ENCODE measurements at places on chromosomes 1 and 21. TPM values are rescaled to one million over a fixed set of nuclear protein-coding genes. Genes with fewer than 3 reads are reported as not detected.

Gene LRRC71
- total RNA-seq: not detected

Gene ABCA4
- 0.15 TPM for total RNA-seq

Gene POTED
- not detected for total RNA-seq

Gene NECTIN4
- total RNA-seq: not detected

Gene C1orf94
- total RNA-seq: 4.0 TPM

Gene VHLL
- total RNA-seq: not detected

Gene OTUD3
- total RNA-seq: 3.5 TPM

Gene EDARADD
- total RNA-seq: 1.2 TPM

Gene C1orf87
- total RNA-seq: not detected

Gene NCSTN
- total RNA-seq: 135 TPM

Gene CLDN17
- total RNA-seq: not detected

Gene PBX1
- 20.1 TPM for total RNA-seq

Gene TTC24
- not detected for total RNA-seq

Gene CD247
- not detected for total RNA-seq

Gene OR10J5
- not detected for total RNA-seq

Gene FMO2
- not detected for total RNA-seq

Gene SEC22B
- 67.0 TPM for total RNA-seq

Gene TFF2
- total RNA-seq: 0.30 TPM

Gene WNT2B
- total RNA-seq: under 0.01 TPM

Gene TMEM52
- total RNA-seq: not detected

Gene RABGGTB
- total RNA-seq: 67.4 TPM

Gene FAM43B
- 3.5 TPM for total RNA-seq

Gene KRTAP19-3
- not detected for total RNA-seq

Gene FNDC5
- total RNA-seq: 0.49 TPM

Gene MAP1LC3C
- total RNA-seq: not detected

Gene MYCBP
- 57.7 TPM for total RNA-seq

Gene BARHL2
- total RNA-seq: not detected

Gene CAPZA1
- total RNA-seq: 259 TPM

Gene S100B
- not detected for total RNA-seq

Gene SLC16A1
- total RNA-seq: 116 TPM

Gene LRRIQ3
- total RNA-seq: 0.37 TPM

Gene ADARB1
- 5.9 TPM for total RNA-seq

Gene THEM5
- total RNA-seq: not detected

Gene MTR
- total RNA-seq: 11.5 TPM

Gene F13B
- total RNA-seq: not detected

Gene S100A3
- total RNA-seq: 5.2 TPM

Gene IL12RB2
- 0.30 TPM for total RNA-seq

Gene SLC9C2
- total RNA-seq: not detected

Gene ANKRD65
- total RNA-seq: 0.17 TPM

Gene MYOG
- total RNA-seq: not detected

Gene OR2AK2
- total RNA-seq: not detected

Gene OR2T1
- not detected for total RNA-seq

Gene USP24
- total RNA-seq: 22.8 TPM

Gene NBPF6
- not detected for total RNA-seq

Gene NFIA
- 1.2 TPM for total RNA-seq

Gene TRIM46
- 1.1 TPM for total RNA-seq
